ENCODE measurements at places on chromosomes 12 and 14.

GRCh38 chr14:77574446-77575115, 41.9 kb downstream of the SPTLC2 start:
- DNase-seq = no peak

- peak; percentile 18 for DNase-seq
Observed at GRCh38 chr14:23910101-23910875, 43.3 kb upstream of the DHRS4 start.

DNA sequence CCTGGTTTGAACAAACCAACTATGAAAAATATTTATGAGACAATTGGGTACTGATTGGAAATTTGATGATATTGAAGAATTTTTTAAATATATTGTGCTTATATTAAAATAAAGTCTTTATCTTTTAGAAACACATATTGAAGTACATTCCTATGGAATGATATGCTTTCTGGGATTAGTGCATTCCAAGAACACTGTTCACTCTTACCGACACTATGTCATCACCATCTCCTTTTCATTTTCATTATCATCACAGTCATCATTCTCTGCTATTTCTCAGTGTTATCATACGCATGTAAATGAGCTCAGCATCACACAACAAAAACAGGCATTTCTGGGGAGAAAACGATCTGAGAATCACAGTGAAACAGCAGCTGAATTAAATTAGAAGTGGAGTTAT, 513.3 kb upstream of the CCDC196 start:
- DNase-seq = no peak

DNA sequence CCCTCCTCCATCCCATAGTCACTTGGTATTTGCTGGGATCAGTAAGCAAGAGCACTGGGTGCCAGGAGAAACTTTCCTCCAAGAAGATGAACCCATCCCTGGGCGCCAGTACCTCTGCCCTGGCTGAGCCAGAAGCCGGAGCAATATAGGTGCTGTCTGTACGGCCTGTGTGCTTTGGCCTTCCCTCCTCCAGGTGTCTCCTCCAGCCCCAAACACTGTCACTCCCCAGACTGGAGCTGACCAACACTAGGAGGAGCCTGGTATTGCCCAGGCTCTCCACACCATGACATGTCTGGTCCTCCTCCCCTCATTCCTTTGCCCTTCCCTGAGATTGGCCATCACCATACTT, 4.9 kb downstream of the GSTZ1 start:
- no peak for DNase-seq

GRCh38 chr14:104531421-104532190, 48.0 kb upstream of the C14orf180 start:
- DNase-seq = no peak

- DNase-seq = no peak
Observed at GRCh38 chr14:57632649-57633048, 139.0 kb upstream of the CCDC198 start.

GRCh38 chr12:16300736-16301135, 23.3 kb upstream of the SLC15A5 start:
- no peak for DNase-seq

DNA sequence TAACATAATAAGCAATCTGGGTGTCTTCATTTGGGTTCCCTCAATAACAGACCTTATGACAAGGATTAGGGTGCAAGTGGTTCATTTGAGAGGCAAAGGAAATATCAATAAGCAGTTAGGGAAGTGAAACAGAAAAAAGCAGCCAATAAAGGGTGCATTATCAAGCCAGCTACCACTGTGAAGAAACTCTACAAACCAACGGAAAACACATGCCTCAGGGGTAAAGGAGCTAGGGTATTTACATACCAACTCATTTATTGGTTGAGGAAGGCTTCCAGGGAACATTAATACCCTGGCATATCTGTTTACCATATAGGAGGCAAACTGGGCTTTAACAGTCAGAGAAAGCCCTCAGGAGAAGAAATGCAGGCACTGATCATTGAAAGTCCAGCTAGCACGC, 22.7 kb upstream of the IFNG-AS1 start:
- DNase-seq = no peak

- DNase-seq = no peak
Observed at GRCh38 chr14:21219561-21220111, 49.6 kb downstream of the HNRNPC start.

- no peak for DNase-seq
Observed at GRCh38 chr12:110349514-110350151, 53.9 kb downstream of the ANAPC7 start.

GRCh38 chr14:68784226-68784910, 8.5 kb downstream of the ZFP36L1 start:
- DNase-seq = no peak

GRCh38 chr12:70644861-70645260, 7.6 kb upstream of the PTPRB start:
- no peak for DNase-seq

GRCh38 chr14:92259613-92260357, 63.2 kb upstream of the SLC24A4 start:
- no peak for DNase-seq

GRCh38 chr12:117447665-117448366, 86.4 kb upstream of the NOS1 start:
- no peak for DNase-seq

GRCh38 chr12:54259194-54260011, 20.5 kb downstream of the CBX5 start:
- peak; percentile 68 for DNase-seq

DNA sequence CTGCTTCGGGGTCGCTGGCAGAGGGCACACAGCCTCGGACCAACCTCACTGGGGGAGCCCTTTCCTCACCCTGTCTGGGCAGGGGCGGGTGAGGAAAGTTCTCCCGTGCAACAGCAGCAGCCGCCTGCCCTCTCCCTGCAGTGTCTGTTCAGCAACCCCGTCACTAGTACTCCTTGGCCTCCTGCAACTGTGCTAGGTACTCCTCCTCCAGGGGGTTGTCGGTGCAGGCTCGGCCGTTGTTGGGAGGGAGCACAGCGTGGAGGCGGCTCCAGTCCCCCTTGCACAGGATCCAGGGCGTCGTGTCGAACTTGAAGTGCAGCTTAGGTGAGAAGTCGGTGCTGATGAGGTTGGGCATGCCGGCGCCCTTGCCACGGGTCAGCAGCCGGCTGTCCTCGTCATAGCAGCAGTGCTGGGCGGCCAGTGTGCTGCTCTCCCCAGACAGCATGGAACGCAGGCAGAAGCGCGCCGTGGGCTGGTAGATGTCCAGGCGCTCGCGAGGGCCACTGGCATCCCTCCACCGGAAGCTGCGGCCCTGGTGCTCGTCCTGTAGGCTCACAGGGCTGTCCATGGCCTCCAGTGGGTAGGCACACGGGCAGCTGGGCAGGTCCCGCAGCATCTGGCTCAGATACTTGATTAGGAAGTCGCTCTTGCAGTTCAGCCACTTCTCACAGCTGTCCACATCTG, 17.7 kb downstream of the AHSA1 start:
- no peak for DNase-seq

DNA sequence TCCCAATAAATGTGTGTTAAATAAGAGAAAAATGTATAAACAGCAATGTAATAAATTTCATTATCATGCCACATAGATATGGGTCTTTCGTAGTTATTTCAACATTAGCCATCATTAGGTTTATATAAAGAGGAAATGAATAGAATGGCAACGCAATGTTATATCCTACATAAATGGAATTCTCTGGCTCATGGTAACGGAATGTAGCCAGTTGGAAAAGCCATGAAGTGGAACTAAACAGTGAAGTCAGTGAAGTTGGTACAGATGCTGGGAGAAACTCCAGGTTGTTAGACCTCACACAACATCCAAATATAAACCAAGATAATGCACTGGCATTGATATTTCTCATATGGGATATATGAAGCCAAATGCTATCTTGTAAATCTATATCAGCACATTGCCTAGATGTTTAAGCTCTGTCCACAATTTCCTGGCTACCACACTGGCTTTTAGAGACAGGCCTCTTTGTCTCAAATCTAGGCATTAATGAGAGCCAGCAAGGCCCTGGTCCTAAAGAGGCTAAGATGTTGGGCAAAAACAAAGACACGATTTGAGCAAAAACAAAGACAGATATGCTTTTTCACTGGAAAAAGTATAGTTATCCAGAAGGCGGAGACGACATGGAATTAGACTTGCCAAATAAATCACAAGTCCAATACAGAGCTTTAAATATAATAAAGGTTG, 861.0 kb downstream of the RPS29 start:
- DNase-seq = peak; percentile 72

DNA sequence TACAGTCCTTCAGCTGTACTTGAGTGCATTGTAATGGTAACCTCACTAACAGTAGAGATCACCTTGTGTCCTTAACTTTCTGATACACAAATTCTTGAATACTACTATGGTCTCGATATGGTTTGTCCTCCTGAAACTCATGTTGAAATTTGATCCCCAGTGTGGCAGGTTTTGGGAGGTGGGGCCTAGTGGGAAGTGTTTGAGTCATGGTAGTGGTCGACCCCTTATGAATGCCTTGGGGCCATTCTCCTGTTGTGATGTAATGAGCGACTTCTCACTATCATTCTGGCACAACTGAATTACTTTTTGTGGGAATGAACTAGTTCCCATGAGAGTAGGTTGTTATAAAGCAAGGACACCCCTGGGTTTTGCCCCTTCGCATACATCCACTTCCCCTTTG, 52.3 kb downstream of the IPO8 start:
- DNase-seq = no peak

DNA sequence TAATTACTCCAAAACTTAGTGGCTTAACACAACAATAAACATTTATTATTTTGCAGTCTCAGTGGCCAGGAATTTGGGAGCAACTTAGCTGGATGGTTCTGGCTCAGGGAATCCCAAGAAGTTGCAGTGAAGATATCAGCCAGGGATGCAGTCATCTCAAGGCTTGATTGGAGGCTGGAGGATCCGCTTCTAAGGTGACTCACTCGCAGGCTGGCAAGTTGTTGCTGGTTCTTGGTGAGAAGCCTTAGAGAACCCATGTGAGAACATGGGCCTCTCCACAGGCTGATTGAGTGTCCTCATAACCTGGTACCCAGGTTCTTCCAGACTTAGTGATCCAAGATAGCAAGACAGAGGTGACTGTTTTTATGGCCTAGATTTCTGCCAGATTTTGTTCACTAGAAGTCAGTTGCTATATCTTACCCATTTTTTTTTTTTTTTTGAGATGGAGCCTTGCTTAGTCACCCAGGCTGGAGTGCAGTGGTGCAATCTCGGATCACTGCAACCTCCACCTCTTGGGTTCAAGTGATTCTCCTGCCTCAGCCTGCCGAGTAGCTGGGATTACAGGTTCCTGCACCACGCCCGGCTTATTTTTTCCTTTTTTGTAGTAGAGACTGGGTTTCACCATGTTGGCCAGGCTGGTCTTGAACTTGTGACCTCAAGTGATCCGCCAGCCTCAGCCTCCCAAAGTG, 32.5 kb downstream of the BRMS1L start:
- DNase-seq = no peak

- no peak for DNase-seq
Observed at GRCh38 chr12:130424858-130425697, 87.4 kb downstream of the PIWIL1 start.

GRCh38 chr14:94679937-94680861, 68.0 kb downstream of the SERPINA3 start:
- DNase-seq = no peak

DNA sequence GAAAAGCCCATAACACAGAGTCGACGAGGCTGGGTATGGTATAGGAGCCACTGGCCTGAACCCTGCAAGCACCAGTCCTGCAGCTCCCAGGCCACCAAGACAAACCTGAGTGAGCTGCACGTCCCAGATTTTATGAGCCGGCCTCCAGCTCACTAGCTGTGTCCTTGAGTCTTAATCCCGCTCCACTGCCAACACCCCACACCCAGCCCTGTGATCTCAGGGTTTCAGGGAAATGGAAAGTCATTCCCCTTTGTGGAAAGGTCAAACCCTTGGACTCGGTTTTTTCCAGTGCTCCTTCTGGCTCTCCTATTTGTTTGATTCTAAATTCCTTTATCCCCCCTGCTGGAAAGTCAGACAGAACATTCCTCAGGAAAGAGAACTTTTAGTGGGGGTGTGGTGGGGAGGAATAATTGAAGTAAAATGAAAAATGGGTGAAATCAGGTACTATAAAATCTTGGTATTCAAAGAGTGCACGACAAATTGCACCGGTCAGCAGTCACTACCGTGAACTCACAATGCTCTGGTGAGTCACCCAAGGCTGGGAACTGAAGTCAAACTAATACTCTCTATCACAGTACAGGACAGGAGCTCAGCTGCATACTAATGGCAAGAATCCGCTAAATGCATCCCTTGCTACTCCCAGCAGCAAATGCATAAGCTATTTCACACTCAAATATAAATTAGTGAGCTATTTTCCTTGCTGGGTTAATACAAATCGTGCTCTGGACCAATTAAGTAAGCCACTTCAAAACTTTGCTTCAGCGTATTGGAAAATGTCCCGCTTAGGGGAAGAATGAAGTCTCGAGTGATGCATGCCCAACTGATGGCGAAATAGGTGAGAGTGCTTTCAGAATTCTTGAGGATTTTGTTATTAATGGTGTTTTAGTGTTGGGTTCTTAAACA, 9.0 kb downstream of the PITPNM2 start:
- DNase-seq = peak; percentile 72

DNA sequence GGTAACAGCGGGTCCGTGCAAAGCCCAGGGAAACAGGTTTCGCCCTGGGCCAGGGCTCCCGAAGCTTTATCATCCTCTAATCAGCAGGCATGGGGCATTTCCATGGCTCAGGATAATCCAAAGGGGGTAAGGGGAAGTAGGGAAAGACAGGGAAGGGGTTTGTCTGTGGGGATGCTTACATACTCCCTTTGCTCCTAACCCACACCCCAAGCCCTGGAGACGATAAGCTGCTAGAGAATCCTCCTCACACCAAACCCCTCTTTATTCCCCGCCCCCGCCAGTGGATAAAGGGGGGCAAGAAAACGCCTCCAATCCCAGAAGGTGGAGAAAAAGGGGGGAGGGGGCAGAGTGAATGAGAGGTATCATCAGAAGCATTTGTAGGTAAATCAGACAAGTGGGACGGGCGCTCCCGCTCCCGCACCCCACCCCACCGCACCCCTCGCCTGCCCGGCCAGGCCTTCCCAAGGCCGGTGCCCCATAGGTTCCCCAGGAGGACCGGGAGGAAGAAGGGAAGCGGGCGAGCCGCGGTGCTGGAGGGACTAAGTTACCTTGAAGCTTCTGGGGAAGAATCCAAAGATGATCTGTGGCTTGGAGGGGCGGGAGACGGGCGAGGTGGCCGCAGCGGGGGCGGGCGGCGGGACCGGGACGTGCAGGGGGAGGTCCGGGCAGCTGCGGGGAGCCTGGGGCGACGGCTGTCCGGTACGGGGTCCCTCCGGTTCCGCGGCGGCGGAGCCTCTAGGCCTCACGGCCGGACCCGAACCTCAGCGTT, 762 bp downstream of the PPP2R5E start:
- no peak for DNase-seq

GRCh38 chr12:98908866-98909265, 263.8 kb downstream of the APAF1 start:
- no peak for DNase-seq

GRCh38 chr14:98181241-98181640, 1090.8 kb downstream of the BCL11B start:
- no peak for DNase-seq

DNA sequence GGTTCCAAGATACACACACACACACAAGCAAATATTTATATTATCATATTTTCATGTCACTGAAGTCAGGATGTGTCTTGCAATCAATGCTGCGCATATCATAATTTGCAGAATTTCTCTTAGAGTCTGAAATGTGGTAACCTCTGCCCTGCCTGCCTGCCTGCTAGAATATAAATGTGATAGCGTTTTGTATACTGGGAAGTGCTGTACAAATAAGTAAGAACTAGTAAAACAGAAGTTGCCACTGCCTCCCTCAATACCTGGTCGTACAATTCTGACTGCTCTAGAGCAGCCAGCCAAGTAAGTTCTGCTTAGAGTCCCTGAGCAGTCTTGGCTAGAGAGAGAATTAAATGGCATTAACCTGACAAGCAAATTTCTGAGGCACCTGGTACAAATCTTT, 83.9 kb upstream of the NTF3 start:
- DNase-seq = no peak

- DNase-seq = no peak
Observed at GRCh38 chr14:79468486-79468885, 742.8 kb downstream of the DIO2 start.

Data from astrocyte of the cerebellum (primary cell).